ENCODE measurements at places on chromosomes 6 and 20. TPM values are rescaled to one million over a fixed set of nuclear protein-coding genes. Genes with fewer than 3 reads are reported as not detected.

GRCh38 chr6:28134716-28135115 lies 7.0 kb upstream of the ZKSCAN8 start:
- no peak for DNase-seq

- DNase-seq, result no peak
Measured at GRCh38 chr6:73743556-73743955, 47.6 kb downstream of the CD109 start.

GRCh38 chr6:13066820-13067219 lies 261.5 kb downstream of the TBC1D7 start:
- DNase-seq, result no peak

GRCh38 chr6:44456070-44456965 lies 68.8 kb downstream of the CDC5L start:
- DNase-seq, result peak; percentile 69

GRCh38 chr20:12786276-12786675 lies 222.5 kb upstream of the SPTLC3 start:
- DNase-seq, result no peak

DNA sequence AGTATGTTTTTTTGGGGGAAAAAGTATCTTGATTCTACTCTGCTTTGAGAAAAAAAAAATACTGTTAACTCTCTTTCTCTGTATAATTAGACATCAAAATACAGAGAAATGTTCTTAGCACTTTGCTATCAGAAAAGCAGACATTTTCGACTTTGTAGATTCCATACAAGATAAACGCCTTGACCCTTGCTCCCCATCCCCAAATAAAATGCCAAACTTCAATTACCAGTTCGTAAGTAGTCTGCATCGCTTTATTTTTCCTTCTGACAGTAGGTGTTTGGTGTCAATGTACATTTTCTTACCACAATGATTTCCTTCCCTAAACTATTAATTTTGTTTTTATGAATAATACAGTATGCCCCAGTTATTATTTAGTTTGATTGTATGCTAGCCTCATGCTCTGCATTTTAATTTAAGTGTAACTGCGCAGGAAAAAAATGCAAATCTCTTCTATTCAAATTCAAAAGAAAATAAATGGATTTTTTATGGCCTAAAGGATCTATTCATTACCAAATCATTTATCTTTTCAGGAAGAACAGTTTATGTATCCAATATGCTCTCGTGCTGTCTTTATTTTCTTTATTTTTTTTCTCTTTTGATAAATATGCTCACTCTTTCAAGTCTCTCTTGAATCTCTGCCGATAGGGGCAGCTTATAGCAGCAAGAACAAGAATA lies 84.8 kb upstream of the ZNF217 start:
- no peak for DNase-seq

Gene ZC3H12D
- 0.09 TPM for total RNA-seq

Gene GPR63
- total RNA-seq, result 0.27 TPM

Gene TLDC2
- 0.18 TPM for total RNA-seq

Gene LPA
- not detected for total RNA-seq

Gene BTN1A1
- not detected for total RNA-seq

Gene OPRM1
- total RNA-seq, result not detected

Gene RING1
- total RNA-seq, result 46.9 TPM

Measured in fibroblast of the aortic adventitia (primary cell).